Activated CD4-positive, CD25-positive, alpha-beta regulatory T cell (primary cell): ENCODE measurements at places on chromosomes 7 and 10.

GRCh38 chr10:69457771-69458237, 6.5 kb downstream of the TSPAN15 start:
- no peak for DNase-seq

DNA sequence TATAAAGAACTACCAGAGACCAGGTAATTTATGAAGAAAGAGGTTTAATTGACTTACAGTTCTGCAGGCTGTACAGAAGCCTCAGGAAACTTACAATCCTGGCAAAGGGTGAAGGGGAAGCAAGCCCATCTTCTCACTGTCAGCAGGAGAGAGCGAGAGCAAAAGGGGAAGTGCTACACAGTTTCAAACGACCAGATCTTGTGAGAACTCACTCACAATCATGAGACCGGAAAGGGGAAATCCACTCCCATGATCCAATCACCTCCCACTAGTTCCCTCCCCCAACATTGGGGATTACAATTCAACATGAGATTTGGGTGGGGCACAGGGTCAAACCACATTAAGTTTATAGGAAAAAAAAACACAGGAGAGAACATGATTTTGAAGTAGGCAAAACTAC, 222.1 kb upstream of the SHH start:
- DNase-seq = no peak

GRCh38 chr7:38321515-38321944, 48.1 kb upstream of the TARP start:
- DNase-seq = no peak

DNA sequence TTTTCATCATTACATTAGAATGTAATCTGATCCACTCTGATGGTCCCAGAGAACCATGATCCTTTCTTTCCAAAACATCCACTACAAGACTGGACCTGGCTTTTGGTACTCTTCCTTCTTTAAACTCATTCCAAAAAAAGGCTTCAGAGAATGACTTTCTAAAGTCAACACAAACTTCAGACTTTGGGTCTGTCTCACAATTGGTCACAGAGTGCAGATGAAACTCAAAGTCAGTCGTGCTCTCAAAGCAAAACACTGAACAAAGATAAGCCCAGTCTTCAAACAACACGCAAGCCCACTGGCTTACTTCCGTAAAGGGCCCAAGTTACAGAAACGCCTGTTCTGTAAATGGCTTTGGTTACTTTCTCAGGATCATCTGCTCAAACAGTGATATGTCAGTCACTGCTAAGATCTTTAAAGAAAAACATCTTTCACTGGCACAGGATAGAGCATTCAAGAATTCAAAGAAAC, 250.9 kb upstream of the MKLN1 start:
- no peak for DNase-seq

DNA sequence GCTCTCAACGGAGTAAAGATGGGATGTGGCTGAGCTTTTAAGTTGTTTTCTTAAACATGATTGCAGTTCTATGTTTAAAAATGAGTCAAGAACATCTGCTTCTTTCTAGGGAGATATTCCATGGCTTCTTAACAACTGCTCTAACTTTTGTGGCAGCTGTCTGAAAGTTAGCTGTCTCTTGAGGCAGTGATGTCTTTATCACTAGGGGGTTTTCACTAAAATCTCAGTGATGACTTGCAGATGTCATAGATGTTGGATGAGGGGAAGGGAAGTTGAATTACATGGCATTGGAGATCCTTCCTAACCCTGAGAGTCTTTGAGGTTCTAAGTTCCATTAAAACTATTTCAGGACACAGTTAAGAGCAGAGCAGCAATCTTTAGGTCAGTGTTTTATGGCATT, 43.5 kb downstream of the PRKG1 start:
- DNase-seq = no peak

DNA sequence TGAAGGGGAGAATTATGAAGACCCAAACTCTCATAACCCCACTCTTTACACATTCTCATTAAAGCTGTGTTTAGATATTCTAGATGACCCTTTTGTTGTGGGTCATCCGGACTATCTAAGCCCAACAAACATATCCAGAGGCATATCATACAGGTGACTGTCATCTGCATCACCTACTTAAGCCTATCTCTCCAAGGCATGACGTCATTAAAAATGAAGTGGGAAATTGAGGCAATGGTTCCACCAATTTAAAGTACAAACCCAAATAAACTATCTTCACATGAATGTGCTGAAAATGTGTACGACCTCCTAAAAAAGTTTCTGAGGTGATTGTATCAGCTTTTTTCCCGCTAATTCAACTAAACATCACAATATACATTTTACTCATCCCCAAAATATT, 4.5 kb upstream of the RALA start:
- no peak for DNase-seq
